Activated B cell treated with CpG ODN at 0.5 μM for 24 hours (primary cell): ENCODE measurements at places on chromosomes 16 and 17. TPM values are rescaled to one million over a fixed set of nuclear protein-coding genes. Genes with fewer than 3 reads are reported as not detected.

The RBFOX1 gene
- total RNA-seq = not detected in 2 replicates

GRCh38 chr16:17367923-17368322 lies 102.8 kb downstream of the XYLT1 start:
- H3K27me3 ChIP-seq = no peaks in the 10 kb centered on the region
- H3K4me1 ChIP-seq = peaks cover 95% of the 10 kb centered on the region
- no peaks in the 10 kb centered on the region for H3K36me3 ChIP-seq
- peak overlapping the region; percentile 32 for H3K4me3 ChIP-seq

GRCh38 chr17:71625330-71625729 lies 495.5 kb upstream of the SOX9 start:
- no peak for DNase-seq
- no peaks in the 10 kb centered on the region for H3K27me3 ChIP-seq
- no peaks in the 10 kb centered on the region for H3K36me3 ChIP-seq
- H3K4me3 ChIP-seq = no peak overlapping the region
- no peaks in the 10 kb centered on the region for H3K4me1 ChIP-seq
- no peak overlapping the region for H3K27ac ChIP-seq

The SCARF1 gene
- total RNA-seq = 6.6 and 8.0 TPM in 2 replicates

DNA sequence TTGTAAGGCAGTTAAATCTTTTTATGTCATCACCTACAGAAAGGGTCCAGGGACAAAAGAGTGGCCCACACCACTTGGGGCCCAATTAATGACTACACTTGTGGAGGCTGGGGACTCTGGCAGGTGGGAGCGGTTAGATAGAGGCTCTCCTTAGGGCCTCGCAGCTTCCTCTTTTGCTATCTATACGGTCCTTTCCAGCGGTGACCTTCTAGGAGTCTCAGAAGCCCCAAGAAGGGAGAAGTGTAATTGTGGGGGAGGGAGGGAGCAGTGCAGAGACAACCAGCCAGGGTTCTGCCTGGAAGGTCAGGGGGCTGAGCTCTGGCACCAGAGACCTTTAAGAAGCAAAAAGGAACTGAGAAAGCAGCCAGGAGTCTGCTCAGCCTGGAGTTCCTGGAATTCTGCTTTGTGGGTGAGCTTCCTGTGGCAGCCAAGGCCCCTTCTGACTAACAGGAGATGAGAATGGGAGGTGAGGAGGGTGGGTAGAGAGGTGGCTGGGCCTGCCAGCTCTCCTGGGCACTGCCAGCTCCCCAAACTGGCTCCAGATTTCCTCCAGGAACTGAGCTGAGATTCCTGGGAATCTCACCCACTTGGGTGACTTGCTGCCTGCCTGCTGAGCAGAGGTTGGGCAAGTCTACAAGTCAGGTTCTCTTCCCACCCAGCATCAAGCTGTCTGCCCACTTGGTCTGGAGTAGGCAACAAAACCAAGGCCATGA lies 16.3 kb upstream of the MAP3K14 start:
- no peaks in the 10 kb centered on the region for H3K36me3 ChIP-seq
- no peak for DNase-seq
- peak overlapping the region; percentile 46 for H3K4me3 ChIP-seq
- peak overlapping the region; percentile 69 for H3K27ac ChIP-seq

The KRTAP9-4 gene
- not detected in 2 replicates for total RNA-seq

The SHCBP1 gene
- total RNA-seq = 1.9 and 2.0 TPM in 2 replicates

DNA sequence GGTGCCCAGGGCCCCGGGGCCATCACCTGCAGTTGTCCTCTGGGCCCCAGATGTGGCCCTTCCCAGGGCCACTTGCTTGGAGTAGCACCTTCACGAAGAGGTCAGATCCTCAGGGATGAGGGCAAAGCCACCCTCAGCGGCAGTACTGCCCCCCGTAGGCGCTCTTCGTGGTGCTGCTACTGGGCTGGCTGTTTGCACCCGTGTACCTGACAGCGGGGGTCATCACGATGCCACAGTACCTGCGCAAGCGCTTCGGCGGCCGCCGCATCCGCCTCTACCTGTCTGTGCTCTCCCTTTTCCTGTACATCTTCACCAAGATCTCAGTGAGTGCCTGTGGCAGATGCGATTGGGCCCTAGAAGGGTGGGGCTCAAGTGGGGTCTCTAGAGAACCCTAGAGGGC lies 2.6 kb downstream of the SLC5A2 start:
- H3K27ac ChIP-seq = no peak overlapping the region
- peaks cover 9% of the 10 kb centered on the region for H3K4me1 ChIP-seq
- peaks cover 4% of the 10 kb centered on the region for H3K36me3 ChIP-seq
- H3K27me3 ChIP-seq = peaks cover 9% of the 10 kb centered on the region
- no peak overlapping the region for H3K4me3 ChIP-seq

The HID1 gene
- total RNA-seq = 1.5 and 2.1 TPM in 2 replicates

The CIITA gene
- 332 and 401 TPM in 2 replicates for total RNA-seq

The CMTM1 gene
- total RNA-seq = 0.95 and 1.9 TPM in 2 replicates

GRCh38 chr16:18809165-18809564 lies 7.8 kb upstream of the ARL6IP1 start:
- H3K27ac ChIP-seq = no peak overlapping the region
- peaks cover 64% of the 10 kb centered on the region for H3K36me3 ChIP-seq
- H3K4me3 ChIP-seq = no peak overlapping the region

The TNFRSF17 gene
- total RNA-seq = 6.9 and 8.0 TPM in 2 replicates

DNA sequence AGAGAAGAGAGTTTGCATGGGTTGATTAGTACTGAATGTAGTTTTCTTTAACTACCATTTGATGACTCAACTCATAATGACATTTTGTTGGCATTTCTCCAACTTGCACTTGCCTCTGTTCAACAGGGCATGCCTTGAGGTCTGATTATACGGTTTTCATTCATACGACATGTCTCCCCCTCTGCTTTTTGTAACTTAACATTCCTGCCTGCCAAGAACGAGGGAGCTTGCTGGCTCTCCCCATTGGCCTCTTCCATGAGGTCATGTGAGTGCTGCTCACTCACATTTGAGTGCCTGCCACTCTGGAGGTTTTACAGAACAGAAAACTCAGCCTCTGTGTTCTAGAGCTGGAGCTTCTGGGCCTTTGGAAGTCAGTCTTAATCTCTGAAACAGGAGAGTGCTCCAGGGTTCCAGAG lies 19.7 kb downstream of the MAP2K6 start:
- H3K36me3 ChIP-seq = peaks cover 2% of the 10 kb centered on the region
- H3K4me1 ChIP-seq = peaks cover 7% of the 10 kb centered on the region
- no peaks in the 10 kb centered on the region for H3K27me3 ChIP-seq
- no peak for DNase-seq

The CMTM4 gene
- 0.29 and 0.38 TPM in 2 replicates for total RNA-seq

- no peaks in the 10 kb centered on the region for H3K27me3 ChIP-seq
Measured at GRCh38 chr16:6284731-6285130, 1047.9 kb upstream of the RBFOX1 start.

GRCh38 chr17:44333371-44333770 lies 8.7 kb upstream of the SLC25A39 start:
- no peaks in the 10 kb centered on the region for H3K36me3 ChIP-seq
- H3K4me1 ChIP-seq = peaks cover 23% of the 10 kb centered on the region
- no peaks in the 10 kb centered on the region for H3K27me3 ChIP-seq
- H3K27ac ChIP-seq = no peak overlapping the region

DNA sequence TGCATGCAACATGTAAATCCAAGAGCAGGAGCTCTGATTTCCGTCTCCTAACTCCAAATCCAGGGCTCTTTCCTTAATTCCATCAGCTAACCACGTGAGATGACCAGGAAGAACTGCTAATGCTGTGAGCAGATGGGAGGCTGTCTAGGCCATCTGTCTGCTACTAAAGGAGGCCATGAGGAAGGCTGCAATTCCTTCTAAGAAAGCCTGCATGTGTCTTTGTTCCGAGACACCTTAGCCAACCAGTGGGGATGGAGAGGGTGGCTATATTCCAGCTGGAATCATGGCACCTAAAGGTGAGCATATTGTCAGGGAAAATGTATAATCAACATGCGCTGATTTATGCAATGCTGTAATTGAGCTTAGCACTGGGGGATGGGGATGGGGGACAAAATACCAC lies 267.2 kb upstream of the CDH5 start:
- no peak for DNase-seq
- H3K4me1 ChIP-seq = no peaks in the 10 kb centered on the region
- no peak overlapping the region for H3K27ac ChIP-seq

The ZNF267 gene
- total RNA-seq = 93.5 and 99.0 TPM in 2 replicates

- H3K4me3 ChIP-seq = peak overlapping the region; percentile 78
- no peaks in the 10 kb centered on the region for H3K36me3 ChIP-seq
- DNase-seq = no peak
- H3K27ac ChIP-seq = no peak overlapping the region
- no peaks in the 10 kb centered on the region for H3K27me3 ChIP-seq
Measured at GRCh38 chr16:31472709-31473203, 804 bp downstream of the TGFB1I1 start.

The ABCC12 gene
- total RNA-seq = not detected in 2 replicates
